Panc1 (cell line): ENCODE measurements at places on chromosomes 11 and 22. TPM values are rescaled to one million over a fixed set of nuclear protein-coding genes. Genes with fewer than 3 reads are reported as not detected.

- no peak for DNase-seq
These were observed 85.9 kb downstream of the GAB2 start for GRCh38 chr11:78331711-78332110.

DNA sequence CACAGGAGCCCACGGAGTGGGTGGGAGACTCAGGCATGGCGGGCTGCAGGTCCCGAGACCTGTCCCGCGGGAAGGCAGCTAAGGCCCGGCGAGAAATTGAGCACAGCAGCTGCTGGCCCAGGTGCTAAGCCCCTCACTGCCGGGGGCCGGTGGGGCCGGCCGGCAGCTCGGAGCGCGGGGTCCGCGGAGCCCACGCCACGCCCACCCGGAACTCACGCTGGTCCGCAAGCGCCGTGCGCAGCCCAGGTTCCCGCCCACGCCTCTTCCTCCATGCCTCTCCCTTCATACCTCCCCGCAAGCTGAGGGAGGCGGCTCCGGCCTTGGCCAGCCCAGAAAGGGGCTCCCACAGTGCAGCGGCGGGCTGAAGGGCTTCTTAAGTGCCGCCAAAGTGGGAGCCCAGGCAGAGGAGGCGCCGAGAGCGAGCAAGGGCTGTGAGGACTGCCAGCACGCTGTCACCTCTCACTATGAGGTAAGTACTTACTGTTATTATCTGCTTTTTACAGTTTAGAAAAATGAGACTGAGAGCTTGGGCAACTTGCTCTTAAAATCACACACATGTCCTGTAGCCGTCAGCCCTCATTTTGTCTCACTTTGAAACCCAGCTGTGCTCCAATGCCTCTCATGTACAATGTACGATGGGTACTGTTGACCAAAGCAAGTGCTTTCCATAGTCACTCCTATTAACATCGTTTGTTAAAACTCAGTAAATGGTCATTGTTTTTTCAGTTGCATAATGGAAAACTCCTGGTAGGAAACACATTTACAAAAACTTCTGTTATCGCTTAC is 12.2 kb upstream of the OR10D3 start:
- DNase-seq = no peak

DNA sequence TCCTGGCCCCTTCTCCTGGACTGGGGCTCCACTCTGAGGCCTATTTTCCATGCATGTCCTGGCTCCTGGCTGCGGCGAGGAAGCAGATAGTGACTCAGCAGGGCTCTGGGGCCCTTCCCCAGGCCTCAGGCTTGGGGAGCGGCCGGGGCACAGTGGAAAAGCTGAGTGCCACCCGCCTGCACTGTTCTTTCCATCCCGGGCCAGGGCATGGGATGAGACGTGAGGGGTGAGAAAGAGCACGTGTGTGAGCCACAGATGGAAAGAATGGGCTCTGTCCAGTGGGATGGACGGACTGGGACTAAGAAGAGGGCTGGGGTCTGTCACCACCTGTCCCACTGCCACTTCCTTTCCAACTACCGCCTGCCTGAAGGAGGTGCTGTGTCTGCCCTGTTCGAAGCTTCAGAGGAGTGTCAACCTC is 12.8 kb downstream of the SLC37A2 start:
- DNase-seq = no peak

- no peak for DNase-seq
These were observed 48.6 kb upstream of the RBFOX2 start for GRCh38 chr22:36077271-36077670.

DNA sequence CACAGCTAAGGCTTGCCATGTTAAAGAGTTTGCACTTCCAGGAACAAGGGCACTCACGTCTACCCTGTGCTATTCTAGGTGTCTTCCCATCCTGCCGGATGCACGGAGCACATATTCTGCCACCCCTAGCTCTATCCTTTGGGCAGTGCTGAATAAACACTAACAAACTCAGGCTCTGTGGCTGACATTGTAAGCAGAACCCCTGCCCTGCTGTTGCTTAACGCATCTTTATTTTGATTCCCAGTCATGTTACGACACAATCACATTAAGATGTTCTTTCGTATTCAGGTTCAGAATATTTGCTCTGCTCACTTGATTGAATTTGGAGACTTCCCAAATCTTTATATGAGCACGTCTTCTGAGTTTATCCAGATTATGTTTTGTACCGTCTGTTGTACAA is 3.7 kb upstream of the HDHD5 start:
- DNase-seq = no peak

- no peak for DNase-seq
These were observed 3.3 kb upstream of the EPS8L2 start for GRCh38 chr11:702462-703461.

Gene SLC6A5
- total RNA-seq = not detected
